A549 treated with DMSO at 1 μM for 4 hours (cell line): ENCODE measurements at places on chromosomes 7 and 10. TPM values are rescaled to one million over a fixed set of nuclear protein-coding genes. Genes with fewer than 3 reads are reported as not detected.

CALCR gene
- not detected in 5 replicates for total RNA-seq

PNLIPRP3 gene
- 0.03 TPM in 1 of 5 replicates, not detected in the others for total RNA-seq

NUTM2E gene
- total RNA-seq = 0.36 to 0.43 TPM (median 0.40 TPM) in 5 replicates

FGL2 gene
- not detected in 5 replicates for total RNA-seq

MOGAT3 gene
- not detected in 5 replicates for total RNA-seq

HMX3 gene
- not detected in 5 replicates for total RNA-seq
